Stimulated activated CD8-positive, alpha-beta memory T cell treated with anti-CD3 and anti-CD28 coated beads, Interleukin-4, amount 100 ng/mL, for 48 hours (primary cell): ENCODE measurements at places on chromosomes 3 and 15.

GRCh38 chr15:92519709-92520108 lies 126.0 kb downstream of the ST8SIA2 start:
- DNase-seq, result no peak

DNA sequence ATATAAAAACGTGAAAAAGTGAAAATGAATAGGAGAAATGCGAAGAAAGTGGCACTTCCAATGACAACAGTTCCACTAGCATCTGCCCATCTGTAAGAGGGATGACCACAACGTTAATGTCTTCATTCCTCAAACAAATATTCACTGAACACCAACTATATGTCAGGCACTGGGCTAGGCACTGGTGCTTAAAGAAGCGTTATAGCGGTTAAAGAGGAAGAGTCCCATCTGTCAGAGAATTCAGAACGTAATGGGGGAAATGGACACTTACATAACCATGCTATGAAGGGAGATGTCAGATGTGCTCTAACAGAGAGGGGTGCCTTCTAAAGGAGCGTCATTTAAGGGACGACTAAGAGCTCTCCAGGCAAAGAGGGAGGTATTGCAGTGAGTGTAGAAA lies 8.2 kb downstream of the RUBCN start:
- DNase-seq, result no peak

DNA sequence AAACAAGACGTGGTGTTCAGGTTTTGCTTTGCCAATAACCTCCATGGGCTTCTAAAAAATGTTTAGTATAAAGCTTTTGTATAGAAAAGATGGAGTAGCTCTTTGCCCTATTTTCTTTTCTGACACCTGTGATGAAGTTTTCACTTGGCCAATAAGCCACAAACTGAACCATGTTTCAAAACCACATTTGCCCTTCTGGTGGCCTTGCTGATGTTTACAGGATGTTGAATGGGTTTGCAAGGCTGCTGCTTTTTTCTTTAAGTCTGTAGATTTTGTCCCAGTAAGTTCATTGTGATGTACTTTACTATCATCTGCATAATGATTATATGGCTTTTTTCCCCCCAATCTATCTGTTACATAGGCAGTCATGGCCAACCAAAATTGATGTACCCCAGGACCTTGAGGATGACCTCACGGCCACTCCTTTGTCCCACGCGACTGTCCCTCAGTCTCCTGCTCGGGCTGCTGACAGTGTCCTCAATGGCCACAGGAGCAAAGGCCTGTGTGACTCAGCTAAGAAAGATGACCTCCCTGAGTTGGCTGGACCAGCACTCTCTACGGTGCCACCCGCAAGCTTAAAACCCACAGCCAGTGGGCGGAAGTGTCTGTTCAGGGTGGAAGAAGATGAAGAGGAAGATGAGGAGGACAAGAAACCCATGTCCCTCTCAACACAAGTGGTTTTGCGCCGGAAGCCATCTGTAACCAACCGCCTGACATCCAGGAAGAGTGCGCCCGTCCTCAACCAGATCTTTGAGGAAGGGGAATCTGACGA lies 60.8 kb downstream of the SNRK start:
- DNase-seq, result peak; percentile 48

- DNase-seq, result no peak
Observed at GRCh38 chr15:62474771-62475124, 309.7 kb upstream of the C2CD4B start.

GRCh38 chr3:154123906-154124305 lies 2.7 kb downstream of the ARHGEF26 start:
- DNase-seq, result no peak

DNA sequence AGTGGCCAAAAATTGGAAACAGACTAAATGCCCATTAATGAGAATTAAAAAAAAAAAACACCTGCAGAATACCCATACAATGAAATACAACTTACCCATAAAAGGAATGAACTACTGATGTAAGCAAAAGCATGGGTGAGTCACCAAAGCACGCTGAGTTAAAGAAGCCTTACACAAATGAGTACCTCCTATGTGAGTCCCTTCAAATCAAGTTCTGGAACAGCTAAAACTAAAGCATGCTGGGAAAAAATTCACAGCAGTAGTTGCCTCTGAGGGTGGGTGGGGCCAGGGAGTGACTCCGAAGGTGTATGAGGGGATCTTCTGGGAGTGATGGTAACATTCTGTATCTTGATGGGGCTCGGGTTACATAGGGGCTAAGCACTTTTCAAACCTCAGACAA lies 11.4 kb downstream of the MYO5C start:
- no peak for DNase-seq

DNA sequence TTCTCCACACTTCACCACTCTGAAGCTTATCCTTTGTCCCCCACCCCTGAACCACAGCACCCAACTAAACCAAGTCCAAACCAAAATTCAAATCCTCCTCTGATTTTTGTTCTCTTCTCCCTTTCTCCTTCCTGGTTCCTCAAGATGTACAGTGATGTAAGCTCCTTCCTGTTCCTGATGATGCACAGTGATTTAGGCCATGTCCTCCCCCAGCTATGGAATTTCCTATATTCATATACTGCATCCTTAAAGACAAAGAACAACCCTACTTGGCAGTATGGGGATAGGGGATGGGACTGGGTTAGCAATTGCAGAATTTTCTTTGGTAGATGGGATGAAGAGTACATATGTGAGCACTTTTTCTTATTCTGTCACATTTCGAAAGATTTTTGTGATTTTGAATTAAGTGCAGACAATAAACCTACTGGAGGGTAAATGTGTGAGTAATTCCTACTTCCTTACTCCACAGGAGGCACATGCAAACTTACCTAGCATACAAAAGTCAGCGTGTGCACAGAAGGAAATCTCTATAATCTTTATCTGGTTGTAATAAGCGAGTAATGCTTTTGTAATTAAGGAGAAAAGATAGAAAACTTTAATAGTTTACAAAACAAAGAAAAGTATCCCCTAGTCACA lies 125.0 kb downstream of the ANO10 start:
- no peak for DNase-seq

GRCh38 chr3:50675179-50676030 lies 678 bp downstream of the DOCK3 start:
- peak; percentile 84 for DNase-seq

DNA sequence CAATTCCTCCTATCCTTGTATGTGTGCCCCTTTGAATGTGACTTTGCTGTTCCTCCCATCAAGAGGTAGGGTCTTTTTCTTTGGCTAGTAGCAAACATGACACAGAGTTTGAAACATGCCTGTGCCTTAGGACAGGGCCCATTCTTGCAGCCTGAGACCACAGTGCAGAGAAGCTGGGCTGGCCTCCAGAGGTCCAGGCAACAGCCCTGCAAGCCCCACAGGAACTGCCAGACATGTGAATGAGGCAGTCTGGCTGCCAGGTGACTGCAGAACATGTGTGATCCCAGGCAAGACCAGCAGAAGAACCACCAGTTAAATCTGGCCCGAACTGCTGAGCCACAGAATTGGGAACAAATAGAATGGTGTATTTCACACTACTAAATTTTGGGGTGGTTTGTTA lies 1.2 kb upstream of the HGD start:
- no peak for DNase-seq

DNA sequence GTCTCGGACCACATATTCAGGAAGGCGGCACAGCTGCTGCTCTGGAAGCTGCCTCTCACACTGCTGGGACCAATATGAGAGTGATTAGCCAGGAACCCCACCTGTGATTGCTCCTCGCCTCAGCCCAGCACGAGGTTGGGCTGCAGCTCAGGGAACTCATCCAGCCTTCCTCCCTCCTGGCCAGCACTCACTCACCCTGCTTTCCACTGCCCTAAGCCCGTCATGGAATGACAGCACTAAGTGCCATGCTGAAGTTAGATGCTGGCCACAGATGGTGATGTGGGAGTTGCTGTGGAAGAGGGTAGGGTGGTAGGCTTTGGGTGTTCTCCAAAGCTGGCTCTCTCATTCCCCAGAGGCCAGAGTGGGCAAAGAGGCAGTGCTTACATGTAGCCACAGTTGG lies 7.3 kb downstream of the MST1R start:
- DNase-seq, result no peak

DNA sequence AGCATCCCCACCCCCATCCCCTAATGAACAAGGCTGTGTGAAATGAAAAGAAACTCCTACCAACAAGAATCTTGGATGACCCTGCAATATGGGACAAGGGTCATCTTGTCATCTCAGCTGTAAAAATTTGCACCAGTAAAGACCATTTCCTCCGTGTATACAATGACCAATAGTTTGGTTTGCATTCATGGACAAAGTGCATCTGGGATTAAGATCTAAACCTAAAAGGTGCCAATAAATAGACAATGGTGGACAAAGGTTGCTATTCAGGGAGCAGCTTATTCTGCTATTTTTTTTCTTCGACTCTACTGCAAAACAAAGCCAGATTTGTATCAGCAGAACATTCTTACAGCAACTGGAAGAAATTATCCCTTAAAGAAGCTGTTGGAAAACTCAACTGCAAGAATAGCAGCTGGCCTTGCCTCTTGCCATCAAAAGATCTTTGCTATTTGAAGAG lies 8.0 kb downstream of the MGLL start:
- no peak for DNase-seq

DNA sequence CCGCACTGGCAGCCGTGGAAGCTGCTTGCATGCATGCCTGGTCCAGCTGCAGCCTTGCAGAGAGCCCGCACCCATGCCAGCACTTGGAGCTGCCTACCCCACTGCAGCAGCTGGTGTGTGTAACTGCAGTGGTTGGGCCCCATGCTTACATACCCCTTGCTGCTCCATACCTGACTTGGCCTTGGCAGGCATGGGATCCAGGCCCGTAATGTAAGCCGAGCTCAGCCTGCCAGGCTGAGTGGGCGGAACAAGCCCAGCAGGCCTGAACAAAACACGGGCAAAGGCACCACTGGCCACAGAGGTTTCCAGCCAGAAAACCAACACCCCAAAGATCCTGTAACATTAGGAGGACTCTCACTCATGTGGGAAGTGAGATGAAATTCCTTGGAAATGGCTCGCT lies 48.3 kb downstream of the SLC6A20 start:
- no peak for DNase-seq

DNA sequence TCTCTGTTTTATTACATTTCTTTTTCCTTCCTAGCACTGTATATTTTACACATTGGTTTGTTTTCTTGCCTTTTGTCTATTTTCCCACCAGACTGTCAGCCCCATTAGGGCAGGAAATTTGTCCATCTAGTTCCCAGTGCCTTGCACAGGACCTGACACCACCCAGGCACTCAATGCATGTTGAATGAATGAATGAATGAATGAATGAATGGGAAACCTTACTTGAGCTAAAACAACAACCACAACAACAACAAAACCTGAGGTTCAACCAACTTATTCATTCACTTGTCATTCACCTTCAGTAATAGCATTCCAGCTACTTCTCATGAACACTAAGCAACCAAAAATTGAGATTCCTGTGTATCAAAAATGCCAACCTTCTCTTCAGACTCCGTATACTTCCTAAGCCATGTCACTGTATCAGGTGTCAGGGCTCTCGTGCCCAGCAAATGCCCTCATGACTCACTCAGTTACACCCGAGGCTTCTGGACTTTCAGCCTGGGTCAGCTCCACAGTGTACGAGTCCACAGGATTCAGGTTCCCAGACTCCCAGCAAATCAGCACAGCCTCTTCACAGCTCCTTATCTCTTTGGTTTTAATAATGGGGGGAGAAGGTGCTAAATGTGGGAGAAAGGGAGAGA lies 37.3 kb downstream of the FSD2 start:
- DNase-seq, result no peak
